ENCODE measurements at places on chromosomes 13 and 19.

GRCh38 chr19:3224346-3225168, at the start of gene CELF5:
Gene CELF5, plus strand, starts transcription at chr19:3224661. Its CDS starts 79 bp downstream, at chr19:3224740.
- DNase-seq: no peak

DNA sequence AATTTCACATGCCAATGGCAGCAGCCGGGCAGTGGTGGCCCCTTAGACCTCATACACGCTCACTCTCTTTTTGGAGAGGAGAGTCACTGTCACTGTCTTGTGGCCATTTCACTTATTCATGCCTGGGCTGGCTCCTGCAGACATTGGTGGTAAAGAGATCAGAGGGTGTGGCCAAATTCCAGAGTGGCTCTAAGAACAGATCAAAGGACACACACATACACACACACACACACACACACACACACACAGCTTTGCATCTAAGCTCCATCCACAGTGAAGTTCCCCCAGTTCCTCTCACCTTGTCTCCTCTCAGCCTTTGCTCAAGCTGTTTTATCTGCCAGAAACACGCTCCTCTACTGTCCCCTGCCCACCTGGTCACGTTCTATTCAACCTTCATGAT, 46.5 kb upstream of the KPNA3 start:
- DNase-seq: no peak

DNA sequence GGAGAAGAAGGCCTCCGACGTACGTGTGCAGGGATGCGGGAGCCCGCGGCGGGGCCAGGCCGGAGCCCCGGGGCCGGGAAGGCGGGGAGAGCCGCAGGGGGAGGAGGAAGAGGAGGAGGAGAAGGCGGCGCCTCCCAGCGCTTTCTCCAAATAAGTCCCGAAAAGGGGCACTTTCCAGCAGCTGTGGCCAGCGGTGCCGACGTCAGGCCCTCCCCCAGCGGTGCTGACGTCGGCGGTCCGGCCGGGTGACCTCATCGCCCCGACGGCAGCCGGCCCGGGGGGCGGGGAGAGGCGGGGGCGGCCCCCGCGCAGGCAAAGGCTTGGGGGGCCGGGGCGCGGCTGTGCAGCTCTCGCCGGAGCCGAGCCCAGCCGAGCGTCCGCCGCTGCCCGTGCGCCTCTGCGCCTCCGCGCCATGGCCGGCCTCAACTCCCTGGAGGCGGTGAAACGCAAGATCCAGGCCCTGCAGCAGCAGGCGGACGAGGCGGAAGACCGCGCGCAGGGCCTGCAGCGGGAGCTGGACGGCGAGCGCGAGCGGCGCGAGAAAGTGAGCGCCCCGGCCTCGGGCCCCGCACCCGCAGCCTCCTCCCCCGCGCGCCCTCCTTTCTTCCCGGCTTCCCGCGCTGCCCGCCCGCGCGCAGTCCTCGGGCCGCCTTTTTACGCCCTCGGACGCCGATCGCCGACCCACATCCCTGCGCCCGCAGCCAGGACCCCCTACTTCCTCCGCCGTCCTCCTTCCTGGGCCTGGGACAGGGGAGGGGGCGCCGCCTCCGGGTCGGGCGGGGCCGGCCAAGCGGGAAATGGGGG, at the start of gene TPM4:
TPM4 (plus strand) TSS at position 342 of the 804 bp plus-strand sequence; CDS start at position 413, 71 bp downstream.
- peak; percentile 91 for DNase-seq

- no peak for DNase-seq
These were observed 1178.5 kb upstream of the MIR17HG start for GRCh38 chr13:90168953-90169352.

DNA sequence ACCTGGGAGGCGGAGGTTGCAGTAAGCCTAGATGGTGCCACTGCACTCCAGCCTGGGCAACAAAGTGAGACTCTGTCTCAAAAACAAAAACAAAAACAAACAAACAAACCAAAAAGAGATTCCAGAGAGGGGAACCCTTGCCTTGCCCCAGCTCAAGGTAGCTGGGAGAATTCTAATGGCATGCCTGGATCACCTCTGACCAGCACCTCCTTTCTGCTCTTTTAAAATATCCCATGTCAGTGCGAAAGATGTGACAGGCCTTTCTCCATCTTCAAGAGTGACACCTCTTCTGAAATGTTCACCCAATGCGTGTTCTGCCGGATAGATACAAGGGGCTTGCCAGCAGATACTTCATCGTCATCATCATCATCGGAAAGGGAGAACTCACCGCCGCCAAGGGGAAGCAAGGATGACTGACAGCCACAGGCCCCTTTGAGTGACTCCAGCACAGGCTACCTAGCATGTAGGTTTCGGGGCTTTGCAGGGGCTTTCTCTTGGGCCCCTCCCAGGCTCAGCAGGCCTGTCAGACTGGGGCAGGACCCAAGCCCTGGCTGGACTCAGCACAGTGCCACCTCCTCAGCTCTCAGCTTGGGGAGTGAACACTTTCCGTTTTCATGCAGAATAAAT, 18.9 kb upstream of the LRP3 start:
- no peak for DNase-seq

DNA sequence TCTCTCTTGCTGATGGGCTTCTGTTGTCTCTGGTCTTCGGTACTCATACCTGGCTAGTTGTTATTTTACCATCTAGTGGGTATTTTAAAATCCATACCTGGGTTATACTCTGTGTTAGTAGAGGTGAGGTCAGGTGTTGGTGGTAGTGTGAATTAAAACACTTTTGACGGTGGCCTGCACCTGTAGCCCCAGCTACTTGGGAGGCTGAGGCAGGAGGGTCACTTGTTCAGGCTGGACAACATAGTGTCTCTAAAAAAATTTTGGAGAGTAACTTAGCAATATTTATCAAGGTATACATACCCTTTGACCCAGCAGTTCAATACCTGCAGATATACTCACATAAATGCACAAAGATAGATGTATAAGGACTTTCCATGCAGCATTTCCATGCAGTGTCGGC, 55.4 kb downstream of the GSX1 start:
- no peak for DNase-seq

DNA sequence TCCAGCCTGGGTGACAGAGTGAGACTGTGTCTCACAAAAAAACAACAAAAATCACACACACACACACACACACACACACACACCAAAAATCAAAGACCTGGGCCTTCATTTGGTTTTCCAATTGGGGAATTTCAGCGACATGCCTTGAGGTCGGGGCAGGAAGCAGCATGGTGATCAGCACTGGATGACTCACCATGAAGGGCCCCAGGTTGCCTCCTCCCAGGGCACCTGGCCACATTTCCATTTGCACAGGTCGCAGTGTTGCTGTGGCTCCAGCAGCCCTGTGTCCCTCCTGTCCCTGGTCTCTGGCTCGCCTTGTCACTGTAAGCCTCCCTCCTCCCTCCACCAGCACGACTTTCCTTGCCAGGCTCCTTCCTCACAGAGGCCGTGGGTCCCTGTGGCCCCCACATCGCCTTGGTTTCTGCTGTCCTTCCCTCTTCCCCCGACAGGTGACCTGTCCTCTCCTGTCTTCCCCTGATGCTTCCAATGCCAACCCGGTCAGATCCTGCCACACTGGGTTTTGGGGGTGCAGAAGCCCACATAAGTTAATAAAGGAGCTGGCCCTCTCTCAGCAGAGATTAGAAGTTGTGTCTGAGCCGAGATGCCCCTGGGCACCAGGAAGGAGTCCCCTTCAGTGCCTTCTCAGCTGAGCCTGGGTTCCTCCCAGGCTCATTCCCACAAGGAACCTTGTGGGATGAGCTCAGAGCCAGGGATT, 66.7 kb downstream of the GPR12 start:
- DNase-seq: no peak

DNA sequence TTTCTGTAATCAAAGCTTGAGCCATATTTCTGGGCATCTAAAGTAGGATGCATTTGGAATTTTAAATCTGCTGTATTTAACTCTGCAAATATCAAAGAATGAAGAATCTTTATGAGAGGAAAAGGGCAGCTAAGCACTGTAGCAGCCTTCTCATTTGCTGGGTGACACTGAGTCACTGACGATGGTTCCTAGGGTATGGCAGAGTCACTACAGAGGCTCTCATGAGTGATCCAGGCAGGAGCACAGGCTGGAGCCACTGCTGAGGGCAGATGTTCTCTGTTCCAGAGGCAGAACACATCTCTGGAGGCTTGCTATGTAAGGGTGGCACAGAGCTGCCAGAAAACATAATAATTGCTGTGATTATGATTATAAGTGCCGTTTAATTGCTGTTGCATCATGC, 340.7 kb upstream of the HTR2A start:
- no peak for DNase-seq

DNA sequence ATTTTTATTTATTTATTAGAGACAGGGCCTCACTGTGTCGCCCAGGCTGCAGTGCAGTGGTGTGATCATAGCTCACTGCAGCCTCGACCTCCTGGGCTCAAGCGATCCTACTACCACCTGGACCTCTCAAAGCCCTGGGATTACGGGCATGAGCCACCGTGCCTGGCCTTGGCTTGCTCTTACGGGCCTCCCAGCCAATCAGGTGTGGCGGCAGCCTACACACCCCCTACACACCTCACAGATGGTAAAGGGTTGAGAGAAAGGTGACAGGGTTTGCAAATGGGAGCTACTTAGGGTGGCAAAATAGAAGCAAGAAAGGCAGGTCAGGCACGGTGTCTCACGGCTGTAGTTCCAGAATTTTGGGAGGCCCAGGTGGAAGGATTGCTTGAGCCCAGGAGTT, 1.0 kb upstream of the ZBTB32 start:
- DNase-seq: no peak

GRCh38 chr13:23805122-23805521, 84.1 kb downstream of the MIPEP start:
- DNase-seq: no peak
